ENCODE measurements at places on chromosomes 5 and 9.

GRCh38 chr5:179452356-179453230 is 97.8 kb upstream of the RUFY1 start:
- no peak for DNase-seq

DNA sequence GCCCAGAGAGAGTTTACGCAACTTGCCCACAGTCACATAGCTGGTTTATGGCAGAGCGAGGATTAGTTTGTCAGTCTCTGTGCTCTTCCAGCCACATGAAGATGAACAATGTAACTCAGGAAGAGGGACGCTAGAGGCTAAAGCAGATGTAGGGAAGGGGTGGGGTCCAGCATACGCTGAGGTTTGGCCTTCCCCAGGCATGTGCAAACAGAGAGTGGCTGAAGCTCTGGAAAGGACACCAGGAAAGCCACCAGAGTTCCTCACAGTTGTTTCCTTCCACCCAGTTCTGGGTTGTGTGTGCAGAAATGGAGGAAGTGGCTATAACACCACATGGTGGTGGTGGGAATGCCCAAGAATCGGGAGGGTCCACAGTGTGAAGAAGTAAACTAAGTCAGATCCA is 60.0 kb downstream of the SNX18 start:
- DNase-seq: no peak

DNA sequence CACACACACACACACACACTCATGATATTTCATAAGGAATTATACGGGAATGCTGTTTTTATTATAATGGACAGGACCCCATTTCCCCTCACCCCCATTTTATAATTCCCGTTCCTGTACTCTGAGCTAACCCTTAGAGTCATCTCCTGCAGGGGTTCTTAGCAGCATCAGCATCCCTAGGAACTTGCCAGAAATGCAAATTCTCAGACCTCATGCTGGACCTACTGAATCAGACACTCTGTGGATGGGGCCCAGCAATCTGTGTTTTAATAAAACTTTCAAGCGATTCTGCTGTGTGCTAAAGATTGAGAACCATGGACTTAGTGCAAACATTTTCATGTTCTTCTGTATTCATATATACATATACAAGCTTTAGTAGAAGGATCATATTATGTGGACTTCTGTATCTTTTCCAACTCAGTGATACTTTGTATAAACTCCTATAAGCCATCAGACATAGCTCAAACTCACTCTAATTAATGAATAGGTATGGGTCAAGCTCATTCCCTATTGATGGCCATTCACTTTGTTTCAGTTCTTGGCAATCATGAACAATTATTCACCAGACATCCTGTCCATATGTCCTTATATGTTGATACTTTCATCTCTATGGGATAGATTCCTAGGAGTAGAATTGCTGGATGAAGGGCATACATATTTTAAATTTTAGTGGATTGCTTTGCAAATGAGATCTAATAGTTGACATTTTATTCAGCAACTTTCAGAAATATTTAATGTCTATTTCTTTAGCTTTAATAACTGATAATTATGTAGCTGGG is 65.5 kb downstream of the ARHGEF28 start:
- DNase-seq: no peak

GRCh38 chr5:107058803-107059202 is 611.9 kb downstream of the EFNA5 start:
- no peak for DNase-seq

- no peak for DNase-seq
These were observed 195.3 kb downstream of the OLFM1 start for GRCh38 chr9:135282808-135283207.

DNA sequence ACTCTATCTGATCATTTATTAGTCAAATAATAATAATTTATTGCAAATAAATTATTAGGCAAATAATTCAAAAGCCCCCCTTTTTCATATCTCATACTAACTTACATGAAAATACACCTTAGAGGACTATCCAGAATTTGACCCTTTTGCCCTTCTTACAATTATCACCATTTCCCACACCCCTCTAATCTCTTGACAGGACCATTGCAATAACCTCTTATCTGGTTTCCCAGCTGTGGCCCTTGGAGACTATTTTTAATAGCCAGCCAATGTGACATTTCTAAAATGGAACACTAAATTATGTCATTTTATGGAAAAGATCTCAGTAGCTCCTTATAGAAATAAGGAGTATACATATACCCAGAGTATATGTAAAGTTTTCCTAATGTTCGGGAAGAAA is 588.4 kb upstream of the COX7C start:
- no peak for DNase-seq

- DNase-seq: no peak
These were observed 13.6 kb downstream of the UNC5A start for GRCh38 chr5:176823869-176824412.

Measured in GF-D8 (cell line).